Fibroblast of skin of right biceps (primary cell): ENCODE measurements at places on chromosomes 5 and 9.

DNA sequence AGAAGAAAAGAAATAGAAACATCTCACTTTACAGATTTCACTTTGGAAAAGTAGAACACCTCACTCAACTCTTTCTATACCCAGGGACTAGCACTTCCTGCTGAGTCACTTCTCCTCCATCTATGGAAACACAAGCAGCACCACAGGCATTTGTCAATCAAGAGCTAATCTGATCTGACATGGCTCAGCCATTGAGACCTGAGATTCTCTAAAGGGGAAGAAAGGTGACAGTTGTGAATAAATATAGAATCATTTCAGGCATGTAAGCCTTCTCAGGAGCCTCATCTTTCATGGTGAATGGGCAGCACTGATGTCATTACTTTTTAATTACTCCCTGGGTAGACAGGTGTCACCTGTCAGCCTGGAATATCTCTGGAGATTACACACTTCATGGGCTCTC lies 559.8 kb downstream of the HINT1 start:
- no peak for DNase-seq

- peak; percentile 20 for DNase-seq
Observed at GRCh38 chr5:139061856-139062255, 136.3 kb downstream of the SIL1 start.

GRCh38 chr5:115033861-115034260 lies 135.8 kb downstream of the TRIM36 start:
- DNase-seq, result peak; percentile 11

GRCh38 chr5:147098233-147098790 lies 136.5 kb upstream of the STK32A start:
- DNase-seq, result peak; percentile 38

- no peak for DNase-seq
Observed at GRCh38 chr5:82813861-82814260, 263.3 kb downstream of the TMEM167A start.

- DNase-seq, result no peak
Observed at GRCh38 chr5:56712895-56713591, 102.3 kb upstream of the MAP3K1 start.

DNA sequence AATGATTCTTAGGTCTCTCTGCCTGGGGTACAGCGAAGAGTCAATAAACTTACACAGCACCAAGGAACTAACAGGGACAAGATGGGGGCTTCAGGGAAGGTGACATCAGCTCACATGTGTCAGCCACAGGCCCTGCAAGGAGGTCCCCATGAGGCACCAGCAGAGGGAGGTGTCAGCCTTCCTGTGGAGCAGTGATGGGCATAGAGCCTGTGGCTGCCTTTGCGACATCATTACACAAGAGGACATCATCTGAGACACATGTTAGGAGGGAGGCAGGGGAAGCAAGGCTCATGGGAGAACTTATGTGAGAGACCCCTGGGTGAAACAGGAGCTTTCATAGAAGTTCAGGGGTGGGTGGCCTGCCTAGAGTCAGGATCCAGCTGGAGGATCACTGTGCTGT lies 389.6 kb downstream of the SEMA5A start:
- DNase-seq, result peak; percentile 70

DNA sequence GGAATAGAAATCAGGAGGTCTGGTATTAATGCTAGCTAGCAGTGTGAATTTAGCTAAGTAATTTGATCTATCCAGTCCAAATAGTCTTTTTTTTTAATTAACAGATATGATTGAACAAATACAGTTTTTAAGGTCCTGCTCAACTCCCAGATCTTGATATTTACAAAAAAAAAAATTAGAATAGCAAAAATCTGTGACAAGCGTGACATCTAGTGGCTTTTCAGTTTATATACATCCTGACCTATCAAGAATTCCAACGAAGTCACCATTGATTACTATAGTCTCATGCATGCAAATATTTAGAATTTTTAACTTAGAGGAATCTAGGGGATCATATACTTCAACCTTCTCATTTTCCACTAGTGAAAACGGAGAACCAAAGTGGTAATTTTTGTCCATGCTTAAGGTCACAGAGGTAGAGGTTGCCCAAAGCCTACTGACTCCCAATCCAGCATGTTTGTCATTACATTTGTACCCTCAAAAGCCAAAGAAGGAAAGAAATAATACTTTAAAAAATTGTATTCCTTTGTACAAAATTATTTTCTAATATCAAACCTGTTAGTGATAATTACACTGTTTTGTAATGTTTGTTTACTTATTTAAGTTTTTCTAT lies 17.6 kb upstream of the TARS1 start:
- DNase-seq, result peak; percentile 61

DNA sequence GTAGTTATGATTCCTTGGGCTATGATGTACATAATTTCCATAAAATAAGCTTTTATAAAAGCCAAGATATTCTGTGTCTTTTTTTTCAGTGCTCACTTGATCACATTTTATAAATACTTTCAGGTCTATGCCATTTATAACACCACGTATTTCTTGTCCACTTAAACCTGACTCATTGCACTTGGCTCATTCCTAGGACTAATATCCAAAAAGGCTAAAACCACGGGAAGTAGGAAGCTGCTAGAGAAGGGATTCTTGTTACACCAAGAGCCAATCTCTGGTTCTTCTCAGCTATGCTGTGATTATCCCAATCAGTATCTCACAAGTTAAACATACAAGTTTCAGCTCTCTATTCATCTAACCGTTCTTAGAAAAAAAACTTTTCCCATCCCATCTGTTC lies 80.4 kb upstream of the CDH6 start:
- DNase-seq, result peak; percentile 87

DNA sequence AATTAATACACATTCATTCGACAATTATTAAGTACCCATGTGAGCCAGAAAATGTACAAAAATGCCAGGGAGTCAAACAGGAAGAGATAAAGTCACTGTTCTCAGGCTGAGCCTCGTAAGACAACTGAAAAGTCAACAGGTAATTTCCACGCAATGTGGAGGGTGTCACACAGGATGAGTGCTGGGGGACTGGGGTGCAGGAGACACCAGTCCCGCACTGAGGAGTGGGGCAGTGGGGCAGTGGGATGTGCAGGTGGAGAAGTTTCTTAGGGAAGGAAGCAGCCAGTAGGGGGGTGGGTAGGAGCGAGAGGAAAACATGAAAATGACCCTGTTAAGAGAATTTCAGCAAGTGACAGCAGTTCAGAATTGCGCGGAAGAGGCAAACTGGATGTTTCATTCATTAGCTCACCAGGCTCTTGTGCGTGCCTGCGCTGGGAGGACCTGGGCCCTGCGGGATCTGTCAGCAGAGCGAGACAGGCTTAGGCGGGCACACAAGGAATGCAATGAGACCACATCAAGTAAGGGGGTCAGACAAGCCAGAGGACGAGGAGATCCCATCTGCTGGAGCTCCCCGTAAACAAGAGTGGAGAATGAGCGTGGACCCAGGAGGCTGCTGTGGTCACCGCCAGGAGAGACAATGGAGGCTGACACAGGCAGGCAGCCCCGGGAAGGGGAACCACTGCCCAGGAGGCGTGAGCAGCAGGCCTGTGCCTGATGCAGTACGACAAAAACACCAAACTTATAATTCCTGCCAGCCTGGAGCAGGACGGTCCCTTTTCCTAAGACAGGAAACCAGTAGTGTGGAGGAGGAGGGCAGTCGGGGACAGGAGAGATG lies 21.0 kb downstream of the CAMSAP1 start:
- DNase-seq, result peak; percentile 48

DNA sequence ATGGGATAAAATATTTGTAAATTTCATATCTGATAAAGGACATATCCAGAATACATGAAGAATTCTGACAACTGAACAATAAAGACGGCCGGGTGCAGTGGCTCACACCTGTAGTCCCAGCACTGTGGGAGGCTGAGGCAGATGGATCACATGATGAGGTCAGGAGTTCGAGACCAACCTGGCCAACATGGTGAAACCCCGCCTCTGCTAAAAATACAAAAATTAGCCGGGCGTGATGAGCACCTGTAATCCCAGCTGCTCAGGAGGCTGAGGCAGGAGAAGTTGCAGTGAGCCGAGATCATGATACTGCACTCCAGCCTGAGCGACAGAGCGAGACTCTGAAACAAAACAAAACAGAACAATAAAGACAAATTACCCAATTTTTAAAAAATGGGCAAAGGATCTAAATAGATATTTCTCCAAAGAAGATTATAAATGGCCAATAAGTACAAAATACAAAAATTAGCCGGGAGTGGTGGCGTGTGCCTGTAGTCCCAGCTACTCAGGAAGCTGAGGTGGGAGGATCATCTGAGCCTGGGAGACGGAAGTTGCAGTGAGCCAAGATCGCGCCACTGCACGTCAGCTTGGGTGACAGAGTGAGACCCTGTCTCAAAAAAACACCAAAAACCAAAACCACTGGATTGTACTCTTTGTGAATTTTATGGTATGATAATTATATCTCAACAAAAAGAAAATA lies 9.6 kb upstream of the NSD1 start:
- no peak for DNase-seq

GRCh38 chr5:170442921-170443320 lies 53.8 kb upstream of the KCNMB1 start:
- DNase-seq, result no peak

GRCh38 chr9:107018861-107019545 lies 156.0 kb downstream of the ZNF462 start:
- peak; percentile 86 for DNase-seq

DNA sequence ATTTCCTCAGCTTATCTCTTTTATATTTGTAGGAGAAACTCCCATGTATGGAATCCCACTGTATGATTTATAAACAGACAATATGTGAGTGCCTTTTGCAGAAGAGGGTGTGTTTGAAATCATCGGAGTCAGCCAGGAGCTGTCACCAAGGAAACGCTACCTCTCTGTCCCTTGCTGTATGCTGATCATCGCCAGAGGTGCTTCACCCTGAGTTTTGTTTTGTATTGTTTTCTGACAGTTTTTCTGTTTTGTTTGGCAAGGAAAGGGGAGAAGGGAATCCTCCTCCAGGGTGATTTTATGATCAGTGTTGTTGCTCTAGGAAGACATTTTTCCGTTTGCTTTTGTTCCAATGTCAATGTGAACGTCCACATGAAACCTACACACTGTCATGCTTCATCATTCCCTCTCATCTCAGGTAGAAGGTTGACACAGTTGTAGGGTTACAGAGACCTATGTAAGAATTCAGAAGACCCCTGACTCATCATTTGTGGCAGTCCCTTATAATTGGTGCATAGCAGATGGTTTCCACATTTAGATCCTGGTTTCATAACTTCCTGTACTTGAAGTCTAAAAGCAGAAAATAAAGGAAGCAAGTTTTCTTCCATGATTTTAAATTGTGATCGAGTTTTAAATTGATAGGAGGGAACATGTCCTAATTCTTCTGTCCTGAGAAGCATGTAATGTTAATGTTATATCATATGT lies 18.0 kb upstream of the CTSL start:
- peak; percentile 45 for DNase-seq

DNA sequence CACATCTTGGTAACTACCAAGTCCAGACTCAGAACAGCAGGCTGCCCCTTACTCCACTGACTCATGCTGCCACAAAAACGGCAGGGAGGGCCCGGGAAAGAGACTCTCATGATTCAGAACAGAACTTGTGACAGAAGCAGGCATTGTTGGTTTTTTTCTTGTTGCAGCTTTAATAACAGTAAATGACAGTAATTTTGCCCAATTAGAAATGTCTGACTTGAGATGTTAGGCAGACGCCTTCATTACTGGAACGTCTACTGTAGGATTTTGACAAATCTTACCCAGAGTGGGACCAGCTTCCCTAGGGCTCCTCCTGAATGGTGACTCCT lies 77.9 kb downstream of the SEMA5A start:
- peak; percentile 90 for DNase-seq

DNA sequence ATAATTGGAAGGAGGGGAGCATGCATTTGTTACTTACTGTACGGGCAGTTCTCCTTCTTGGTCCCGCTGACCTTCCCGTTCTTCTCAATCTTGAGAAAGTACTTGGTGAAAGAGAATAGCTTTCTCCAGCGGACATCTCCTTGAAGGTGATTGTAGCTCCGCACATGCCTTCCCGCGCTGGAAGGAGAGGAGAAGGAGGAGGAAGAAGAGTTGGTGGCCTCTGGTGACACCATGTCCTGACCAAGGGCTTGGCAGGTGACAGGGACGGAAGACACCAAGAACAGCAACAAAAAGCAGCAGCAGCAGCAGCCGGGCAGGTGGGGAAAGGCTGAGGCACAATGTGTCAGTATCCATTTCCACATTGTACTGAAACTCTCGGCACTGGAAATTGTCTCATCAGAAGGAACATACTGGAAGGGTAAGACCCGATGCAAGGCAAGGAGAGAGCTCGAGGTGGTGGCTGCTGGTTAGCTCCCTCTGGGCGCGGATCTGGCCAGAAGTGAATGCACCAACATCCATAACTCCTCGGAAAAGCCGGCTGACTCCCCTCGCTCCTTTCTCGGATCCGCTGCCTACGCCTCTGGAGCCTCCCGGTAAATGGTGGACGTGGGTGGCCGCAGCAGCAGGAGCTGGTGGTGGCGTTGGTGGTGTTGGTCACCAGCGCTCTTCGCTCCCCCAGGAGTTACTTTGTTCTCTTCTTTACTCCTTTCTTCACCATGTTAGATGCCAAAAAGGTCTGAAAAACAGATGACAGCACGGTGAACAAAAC lies 715 bp downstream of the FGF10 start:
- DNase-seq, result peak; percentile 7

DNA sequence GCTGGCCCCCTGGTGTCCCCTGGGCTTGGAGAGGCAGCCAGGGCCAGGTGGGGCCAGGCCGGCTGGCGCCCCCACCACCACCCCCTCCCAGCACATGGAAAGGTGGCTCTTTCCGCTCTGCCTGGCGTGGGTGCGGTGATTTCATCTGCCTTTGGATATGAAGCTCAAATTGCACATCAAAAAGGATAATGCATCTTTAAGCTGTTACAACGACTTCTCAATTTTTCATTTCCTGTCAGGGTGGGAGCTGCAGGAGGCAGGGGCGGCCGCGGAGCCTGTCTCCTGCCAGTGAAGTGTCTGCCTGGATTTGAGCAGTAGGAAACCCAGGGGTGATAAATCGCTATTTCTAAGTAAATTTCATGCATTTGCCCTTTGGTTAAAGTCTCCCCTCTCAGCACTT lies 169.2 kb upstream of the MVB12B start:
- no peak for DNase-seq

GRCh38 chr9:138077898-138078540 lies 200.4 kb downstream of the CACNA1B start:
- no peak for DNase-seq

DNA sequence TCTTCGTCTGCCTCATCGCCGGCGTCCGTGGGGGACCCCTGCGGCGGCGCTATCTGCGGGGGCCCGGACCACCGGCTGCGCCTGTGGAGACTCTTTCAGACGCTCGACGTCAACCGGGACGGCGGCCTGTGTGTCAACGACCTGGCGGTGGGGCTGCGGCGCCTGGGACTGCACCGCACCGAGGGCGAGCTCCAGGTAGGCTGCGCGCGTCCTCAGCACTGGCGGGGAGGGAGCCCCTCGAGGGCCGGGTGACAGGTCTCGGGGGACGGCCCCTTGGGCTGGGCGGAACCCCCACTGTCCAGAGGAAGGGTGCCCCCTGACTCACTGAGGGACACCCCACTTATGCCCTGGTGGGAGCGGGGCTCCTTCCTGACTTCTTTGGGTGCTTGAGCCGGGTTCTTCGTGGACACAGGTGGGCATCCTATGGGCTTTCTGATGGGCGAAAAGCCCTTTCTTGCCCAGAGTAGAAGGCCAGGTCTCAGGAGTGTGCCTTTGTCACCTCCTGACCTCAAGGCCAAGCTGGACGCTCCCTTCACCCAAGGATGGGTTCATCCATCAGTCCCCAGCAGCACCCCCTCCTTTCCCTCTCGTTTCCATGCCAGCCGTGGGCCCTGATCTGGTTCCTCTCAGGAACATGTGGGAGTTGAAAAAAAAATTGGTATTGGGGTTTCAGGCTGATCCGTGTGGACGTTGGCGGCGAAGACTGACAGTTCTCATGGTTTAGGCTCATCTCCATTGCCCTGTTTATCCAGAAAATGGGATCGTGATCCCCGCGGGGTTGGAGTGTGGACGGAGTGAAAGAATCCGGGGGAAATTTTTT lies 564 bp downstream of the SLC25A25 start:
- DNase-seq, result no peak
